ENCODE measurements at places on chromosomes 1 and 21.

- DNase-seq = no peak
Measured at GRCh38 chr21:41931041-41931451, 22.8 kb downstream of the C2CD2 start.

DNA sequence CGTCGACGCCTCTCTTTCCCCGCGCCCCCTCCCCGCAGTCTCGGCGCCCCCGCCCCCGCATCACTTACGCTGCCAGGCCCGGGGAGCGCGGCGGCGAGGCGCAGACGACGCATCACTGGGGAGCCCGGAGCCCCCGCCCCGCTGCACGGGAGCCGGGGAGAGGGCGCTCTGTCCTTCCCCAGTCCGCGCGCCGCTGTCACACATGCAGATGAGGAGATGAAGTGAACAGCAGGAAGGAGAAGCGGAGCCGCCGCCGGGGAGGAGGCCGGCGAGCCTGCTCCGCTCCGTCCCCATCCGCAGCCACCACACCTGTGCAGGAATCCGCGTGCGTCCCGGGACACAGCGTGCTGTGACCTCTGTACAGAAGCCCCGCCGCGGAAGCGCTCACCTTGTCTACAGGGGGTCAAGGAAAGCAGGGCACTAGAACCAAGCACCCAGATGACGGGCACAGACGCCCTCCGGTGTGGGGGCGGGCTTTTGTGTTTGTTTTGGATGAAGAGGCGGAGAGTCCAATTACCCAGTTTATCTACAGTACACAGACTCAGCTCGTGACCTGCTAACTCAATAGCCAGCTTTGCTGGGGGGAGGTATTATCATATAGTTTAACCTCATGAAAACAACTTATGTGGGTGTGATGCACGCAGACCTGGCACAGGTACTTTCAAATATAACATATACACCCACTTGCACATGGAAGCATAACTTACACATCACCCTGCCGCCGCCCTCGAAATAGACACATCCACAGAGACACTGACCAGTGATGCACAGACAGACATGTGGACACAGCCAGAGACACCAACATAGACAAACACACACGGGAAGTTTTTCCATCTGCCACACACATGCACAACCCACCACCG lies 12.4 kb downstream of the KLHDC8A start:
- no peak for DNase-seq

DNA sequence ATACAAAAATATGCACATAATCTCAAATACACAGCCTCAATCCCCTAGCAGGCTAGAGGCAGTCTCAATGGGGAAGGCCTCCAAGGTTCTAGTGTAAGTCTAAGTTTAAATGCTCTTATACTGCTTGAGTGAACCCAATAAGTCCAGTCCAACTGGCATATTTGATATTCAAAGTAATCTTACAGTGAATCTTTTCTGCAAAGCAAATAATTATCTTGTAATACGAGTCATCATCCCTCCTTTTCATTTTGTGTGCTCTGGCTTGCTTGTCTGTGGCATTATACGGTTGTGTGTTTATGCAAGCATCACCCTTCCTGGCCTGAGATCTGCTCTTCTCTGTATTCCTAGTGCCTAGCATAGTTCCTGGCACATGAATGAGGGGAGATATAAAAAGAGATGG lies 166.9 kb upstream of the HMGB4 start:
- no peak for DNase-seq

- no peak for DNase-seq
Measured at GRCh38 chr1:35394386-35394785, 125.9 kb downstream of the ZMYM4 start.

GRCh38 chr1:94823116-94823515 lies 3.0 kb downstream of the SLC44A3 start:
- no peak for DNase-seq
